Activated naive CD4-positive, alpha-beta T cell treated with anti-CD3 and anti-CD28 coated beads, Interleukin-2, amount 50 U/mL, for 72 hours (primary cell): ENCODE measurements at places on chromosomes 11 and 22.

GRCh38 chr22:50641696-50642607, 14.0 kb upstream of the ARSA start:
- DNase-seq, result no peak

DNA sequence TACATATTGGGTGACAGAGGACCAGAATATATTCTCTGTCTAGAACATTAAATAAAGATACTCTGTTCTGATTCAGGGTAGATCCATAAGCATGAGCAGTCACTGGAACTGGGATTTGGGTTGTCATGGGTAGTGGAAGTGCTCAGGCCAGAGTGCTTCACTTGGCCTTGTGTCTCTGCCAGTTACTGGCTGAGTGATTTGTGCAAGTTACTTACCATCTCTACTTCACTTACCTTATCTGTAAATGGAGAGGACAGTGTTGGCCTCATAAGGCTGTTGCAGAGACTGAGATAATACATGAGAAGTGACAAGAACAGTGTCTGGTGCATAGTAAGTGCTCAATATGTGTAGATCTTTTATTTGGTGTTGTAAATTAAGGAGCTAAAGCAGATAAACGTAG, 17.6 kb downstream of the ATXN10 start:
- DNase-seq, result no peak

DNA sequence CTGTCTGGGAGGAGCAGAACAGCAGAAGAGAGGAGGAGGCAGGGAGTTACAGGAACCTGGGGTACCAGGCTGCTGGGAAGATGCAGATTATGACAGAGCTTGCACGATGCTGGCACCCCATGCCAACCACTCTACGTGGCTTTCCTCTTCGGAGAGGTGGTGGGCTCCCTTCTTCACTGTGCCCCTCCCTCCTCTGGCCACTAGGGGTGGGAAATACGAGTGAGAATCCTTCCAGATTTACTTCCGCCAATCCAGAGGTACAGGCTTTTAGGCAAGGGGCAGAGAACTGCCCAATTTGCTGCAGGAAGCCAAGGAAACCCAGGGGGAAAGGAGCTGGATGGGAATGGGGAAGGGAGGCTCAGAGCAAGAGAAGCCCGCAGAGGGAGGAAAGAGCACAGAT, 12.3 kb downstream of the HYOU1 start:
- no peak for DNase-seq

DNA sequence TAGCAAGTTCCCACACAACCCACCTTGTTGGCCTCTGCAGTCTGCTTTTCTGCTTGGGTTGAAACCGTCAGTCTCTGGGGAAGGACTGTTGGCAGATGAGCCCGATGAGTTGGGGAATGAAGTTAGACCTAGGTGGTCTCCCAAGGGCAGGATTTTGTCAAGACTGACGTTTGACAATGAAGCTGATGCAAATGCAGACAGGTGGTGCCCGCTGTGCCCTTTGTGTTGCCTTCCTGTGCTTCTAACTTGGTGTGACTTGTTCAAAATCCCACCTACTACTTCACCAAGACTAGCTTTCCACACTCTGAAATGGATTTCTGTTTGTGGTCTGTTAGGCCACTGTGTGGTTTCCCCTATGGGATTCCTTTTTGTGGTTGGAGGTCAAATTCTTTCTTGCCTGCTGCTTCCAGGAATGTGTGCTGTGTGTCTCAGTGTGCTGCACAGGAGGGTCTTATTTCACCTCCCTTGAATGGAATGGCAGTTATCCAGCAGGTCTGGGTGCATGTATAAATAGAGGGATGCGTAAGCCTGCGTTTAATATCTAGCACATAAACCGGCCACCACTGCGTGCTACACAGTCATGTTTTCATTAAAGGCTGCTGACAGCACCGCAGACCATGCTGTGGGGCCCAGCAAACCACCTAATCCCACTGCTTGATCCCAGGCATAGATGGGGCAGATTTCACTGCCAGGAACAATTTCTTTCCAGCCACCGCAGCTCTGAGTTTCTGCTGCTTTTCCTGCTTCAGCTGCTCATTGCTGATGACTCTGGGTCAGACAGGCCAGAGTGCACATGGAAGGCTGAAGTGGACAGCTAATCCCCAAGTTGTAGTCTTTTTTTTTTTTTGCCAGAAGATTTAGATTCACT, 44.8 kb downstream of the ADAMTS8 start:
- DNase-seq, result no peak
